Testis (tissue), 5 donors: ENCODE measurements at places on chromosomes 11 and 22. TPM values are rescaled to one million over a fixed set of nuclear protein-coding genes. Genes with fewer than 3 reads are reported as not detected.
A peak's percentile ranks its signal among the peaks of the same experiment; 100 is the strongest.

KDELR3 gene
- total RNA-seq, result 8.6 TPM

CLDN5 gene
- total RNA-seq, result 29.2 TPM

DNA sequence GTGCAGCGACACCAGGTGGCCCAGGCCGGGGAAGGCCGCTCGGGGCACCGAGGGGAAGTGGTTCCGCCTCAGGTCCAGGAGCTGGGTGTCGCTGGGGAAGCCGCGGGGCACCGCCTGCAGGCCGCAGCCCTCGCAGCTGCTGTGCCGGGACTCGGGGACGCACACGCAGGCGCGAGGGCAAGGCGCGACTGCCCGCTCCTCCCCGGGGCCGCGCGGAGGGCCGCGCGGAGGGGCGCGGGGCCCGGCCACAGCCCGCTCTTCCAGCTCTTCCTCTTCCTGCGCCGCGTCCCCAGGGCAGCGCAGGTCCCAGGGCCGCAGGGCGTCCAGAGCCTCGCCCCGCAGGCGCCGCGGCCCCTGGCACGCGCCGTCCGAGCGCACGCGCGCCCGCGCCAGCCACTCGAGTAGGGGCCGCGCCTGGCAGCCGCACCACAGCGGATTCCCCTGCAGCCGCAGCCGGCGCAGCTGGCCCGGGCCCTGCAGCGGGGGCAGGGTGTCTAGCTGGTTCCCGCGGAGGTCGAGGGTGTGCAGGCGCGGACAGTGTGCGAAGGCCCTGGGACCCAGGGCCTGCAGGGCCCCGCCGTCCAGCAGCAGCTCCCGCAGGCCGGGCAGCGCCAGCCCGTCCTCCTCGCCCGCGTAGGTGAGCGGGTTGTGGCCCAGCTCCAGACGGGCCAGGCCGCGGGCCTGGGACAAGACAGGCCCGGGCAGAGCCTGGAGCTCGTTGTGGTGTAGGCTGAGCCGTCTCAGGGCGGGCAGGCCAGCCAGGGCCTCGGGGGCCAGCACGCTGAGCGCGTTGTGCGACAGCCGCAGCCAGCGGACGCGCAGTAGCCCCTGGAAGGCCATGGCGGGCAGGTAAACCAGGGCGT is 2.8 kb downstream of the CHADL start:
- peak; percentile 78 for DNase-seq

DNA sequence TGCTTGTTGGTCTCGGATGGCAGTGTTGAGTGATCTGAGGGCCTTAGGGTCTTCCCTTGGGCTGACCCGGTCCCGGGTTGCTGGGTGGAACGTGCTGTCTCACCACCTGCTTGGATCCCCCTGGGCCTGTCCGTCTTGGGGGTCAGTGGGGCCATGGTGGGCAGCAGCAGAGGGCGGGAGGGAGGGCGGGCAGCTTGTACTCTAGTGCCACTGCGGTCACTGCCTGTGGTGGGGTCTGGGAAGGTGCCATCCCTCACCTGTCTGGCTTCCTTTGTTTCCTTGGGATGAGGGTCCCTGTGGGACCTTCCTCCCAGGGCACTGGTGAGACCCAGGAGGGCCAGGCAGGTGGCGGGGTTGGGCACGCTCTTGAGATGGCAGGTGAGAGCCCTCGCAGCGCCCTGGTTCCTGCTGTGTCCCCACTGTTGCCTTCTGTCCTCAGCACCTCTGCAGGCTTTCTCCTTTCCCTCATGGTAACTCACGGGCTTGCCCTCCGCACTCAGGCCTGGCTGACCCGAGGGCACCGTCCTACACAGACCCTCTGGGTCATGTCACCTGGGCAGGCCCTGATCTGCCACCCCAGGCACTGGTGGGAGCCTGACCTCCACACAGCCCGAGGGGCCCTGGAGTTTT is 34.2 kb downstream of the TBC1D22A start:
- DNase-seq, result no peak

- DNase-seq, result no peak
Measured at GRCh38 chr11:76513654-76514034, 68.8 kb downstream of the EMSY start.

NCR3LG1 gene
- 9.3 TPM for total RNA-seq

MRGPRG gene
- total RNA-seq, result not detected

GRCh38 chr22:34326901-34327300 is 406.6 kb upstream of the LARGE1 start:
- DNase-seq, result no peak

PKP3 gene
- 1.6 TPM for total RNA-seq

GRCh38 chr11:134236834-134237556 is 12.5 kb downstream of the VPS26B start:
- DNase-seq, result no peak

DNA sequence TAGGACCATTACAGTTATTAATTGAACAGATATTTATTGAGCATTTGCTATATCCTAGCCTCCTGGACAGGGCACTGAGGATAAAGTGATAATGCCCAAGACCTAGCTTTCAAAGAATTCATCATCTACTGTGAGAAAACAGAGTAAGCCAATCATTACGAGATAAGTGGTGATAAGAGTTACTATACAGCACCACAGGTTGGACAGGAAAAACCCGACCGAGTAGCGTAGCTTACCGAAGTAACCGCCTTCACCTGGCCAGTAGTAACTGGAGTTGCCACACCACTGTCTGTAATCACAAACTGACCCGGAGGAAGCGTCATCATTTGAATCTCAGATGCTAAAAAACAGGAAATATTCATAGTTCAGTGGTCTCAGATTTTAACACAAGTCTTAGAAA is 10.0 kb upstream of the NFRKB start:
- DNase-seq, result no peak
